ENCODE measurements at places on chromosomes 12 and 14.

- DNase-seq = peak; percentile 33
Measured at GRCh38 chr14:102323102-102323501, 3.6 kb downstream of the ZNF839 start.

GRCh38 chr12:116934908-116935705 is 24.4 kb downstream of the FBXW8 start:
- DNase-seq = no peak

- DNase-seq = no peak
Measured at GRCh38 chr14:104213301-104214034, 75.1 kb downstream of the KIF26A start.

GRCh38 chr12:10849425-10849878 is at the start of gene PRR4:
TSS of gene PRR4 (minus strand) at chr12:10849475. CDS start at chr12:10849437, 38 bp downstream.
- no peak for DNase-seq

- DNase-seq = no peak
Measured at GRCh38 chr12:55899082-55899481, 28.6 kb downstream of the PYM1 start.

Measured in C1 segment of cervical spinal cord (tissue), 14 donors.